Left cardiac atrium (tissue), 4 donors: ENCODE measurements at places on chromosomes 13 and 19. TPM values are rescaled to one million over a fixed set of nuclear protein-coding genes. Genes with fewer than 3 reads are reported as not detected.

Gene SPINT2
- total RNA-seq = 13.6 TPM

Gene C19orf44
- 3.8 TPM for total RNA-seq

Gene IGFL3
- not detected for total RNA-seq

Gene FAM216B
- 47.3 TPM for total RNA-seq

Gene DIRAS1
- 211 TPM for total RNA-seq

Gene ZNF784
- total RNA-seq = 11.1 TPM

Gene SOHLH2
- total RNA-seq = 0.24 TPM

Gene CLEC4M
- total RNA-seq = 0.29 TPM

Gene PTH2
- total RNA-seq = not detected

Gene TMEM161A
- 19.1 TPM for total RNA-seq

Gene NLRP4
- total RNA-seq = not detected
